ENCODE measurements at places on chromosomes 11 and 22. TPM values are rescaled to one million over a fixed set of nuclear protein-coding genes. Genes with fewer than 3 reads are reported as not detected.

DNA sequence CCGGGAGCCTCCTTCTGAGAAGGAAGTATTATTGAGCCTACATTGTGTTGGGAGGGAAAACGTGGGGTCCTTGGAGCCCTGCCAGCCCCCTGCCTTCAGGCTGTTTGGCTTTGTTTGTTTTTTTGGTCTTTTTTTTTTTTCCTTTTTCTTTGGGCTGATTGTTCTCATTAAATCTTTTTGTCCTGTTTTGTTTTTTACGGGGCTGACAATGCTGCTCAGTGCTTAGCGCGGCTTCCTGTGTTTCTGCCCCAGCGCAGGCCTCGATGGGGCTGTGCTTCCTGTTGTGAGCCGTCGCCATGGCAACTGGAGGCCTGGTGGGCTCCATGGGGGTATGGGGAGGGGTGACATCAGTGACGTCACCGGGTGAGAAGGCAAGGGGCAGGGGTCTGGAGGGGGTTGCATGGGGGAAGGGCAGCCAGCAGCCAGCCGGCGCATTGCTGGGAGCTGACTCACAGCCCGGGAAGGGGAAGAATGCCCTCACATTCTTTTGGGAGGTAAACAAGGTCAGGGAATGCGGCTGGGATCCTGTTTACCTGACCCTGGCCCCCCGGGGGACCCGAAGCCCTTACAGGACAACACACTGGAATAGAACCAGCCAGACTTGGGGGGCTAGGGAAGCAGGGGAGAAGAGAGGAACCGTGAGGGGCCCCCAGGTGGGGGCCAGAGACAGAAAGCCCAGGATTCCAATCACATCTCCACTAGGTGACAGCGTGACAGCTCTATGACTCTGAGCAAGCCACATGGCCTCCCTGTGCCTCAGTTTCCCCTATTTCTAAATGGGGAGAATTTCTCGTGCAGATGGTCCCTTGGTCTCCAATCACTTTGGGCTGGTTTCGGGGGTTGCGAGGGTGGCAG, 22.2 kb upstream of the CBX7 start:
- peak; percentile 88 for DNase-seq

- no peak for DNase-seq
Measured at GRCh38 chr22:39510529-39511149, 8.5 kb downstream of the MIEF1 start.

Gene SHISAL1
- not detected for polyA plus RNA-seq

GRCh38 chr11:133520707-133521106, 11.6 kb downstream of the OPCML start:
- no peak for DNase-seq

Gene APOC3
- not detected for polyA plus RNA-seq

Gene GRM5
- not detected for polyA plus RNA-seq

Gene OR2AG1
- not detected for polyA plus RNA-seq

DNA sequence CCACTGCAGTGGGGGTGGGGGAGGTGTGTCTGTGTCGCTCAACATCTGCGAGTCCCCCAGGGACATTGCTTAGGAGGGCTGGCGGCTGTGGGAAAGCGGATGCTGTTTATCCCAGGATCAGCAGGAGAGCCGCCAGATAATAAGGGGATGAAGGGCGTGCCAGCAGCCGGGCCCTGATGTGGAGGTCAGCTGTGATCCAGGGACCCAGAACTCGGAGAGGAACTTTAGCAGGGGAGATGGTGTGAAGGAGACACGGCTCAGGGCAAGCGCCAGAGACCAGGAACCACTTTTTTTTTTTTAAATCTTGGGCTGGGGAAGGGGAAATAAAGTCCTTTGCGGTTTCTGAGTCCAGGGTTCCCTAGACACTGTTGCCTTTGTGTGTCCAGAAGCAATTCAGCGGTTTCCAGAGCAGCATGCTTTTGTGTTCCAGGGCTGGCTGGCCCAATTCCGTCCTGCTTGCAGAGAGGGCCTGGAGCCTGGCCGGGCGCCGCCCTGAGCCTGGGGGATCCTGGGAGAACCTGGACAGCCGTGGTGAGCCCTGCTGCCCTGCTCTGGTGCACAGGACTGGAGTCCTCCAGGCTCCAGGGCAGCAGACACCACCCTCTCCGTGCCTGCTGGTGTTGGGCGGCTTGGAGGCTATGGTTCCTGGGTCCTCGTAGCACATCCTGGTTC, at the start of gene GRAMD4:
Gene GRAMD4, plus strand, starts transcription at position 557 of the 672 bp plus-strand sequence. CDS start 6,414 bp downstream, outside the sequence.
- no peak for DNase-seq

GRCh38 chr22:46339956-46340355, 4.4 kb downstream of the TRMU start:
- no peak for DNase-seq

GRCh38 chr11:108881131-108881530, 216.3 kb downstream of the DDX10 start:
- no peak for DNase-seq

GRCh38 chr22:25746012-25746373, 4.0 kb downstream of the MYO18B start:
- DNase-seq: no peak

DNA sequence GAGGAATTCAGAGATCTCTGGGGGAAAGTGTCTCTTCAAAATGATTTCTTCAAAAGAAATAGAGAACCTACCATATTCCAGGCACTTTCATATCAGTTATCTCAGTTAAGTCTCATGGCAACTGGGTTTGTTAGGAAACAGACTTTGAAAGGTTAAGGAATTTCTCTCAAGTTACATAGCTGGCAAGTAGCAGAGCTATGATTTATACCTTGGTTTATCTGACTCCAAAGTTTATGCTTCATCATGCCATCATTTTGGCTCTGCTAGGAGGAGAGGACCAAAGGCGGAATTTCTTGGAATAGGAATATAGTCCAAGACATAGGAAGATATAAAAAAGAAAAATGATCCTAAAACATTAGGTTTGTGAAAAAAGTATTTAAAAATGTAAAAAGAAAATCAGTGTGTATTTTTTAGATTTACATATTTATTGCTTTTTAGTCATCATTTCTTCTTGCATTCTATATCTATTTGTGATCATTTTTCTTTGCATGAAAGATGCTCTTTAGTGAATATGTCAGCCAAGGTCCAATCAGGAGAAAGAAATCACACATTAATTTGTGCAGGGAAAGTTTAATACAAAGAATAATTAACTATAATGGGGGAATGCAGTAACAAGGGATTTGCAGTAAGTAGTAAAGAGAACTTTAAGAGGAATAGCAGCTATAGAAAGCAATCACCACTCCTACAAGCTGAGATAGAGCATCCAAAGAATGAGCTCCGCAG, 199.1 kb upstream of the ZBED5 start:
- no peak for DNase-seq

Gene LRRC55
- polyA plus RNA-seq: not detected

Gene MMP12
- not detected for polyA plus RNA-seq

GRCh38 chr22:49097966-49098365, 729.7 kb downstream of the BRD1 start:
- DNase-seq: no peak

DNA sequence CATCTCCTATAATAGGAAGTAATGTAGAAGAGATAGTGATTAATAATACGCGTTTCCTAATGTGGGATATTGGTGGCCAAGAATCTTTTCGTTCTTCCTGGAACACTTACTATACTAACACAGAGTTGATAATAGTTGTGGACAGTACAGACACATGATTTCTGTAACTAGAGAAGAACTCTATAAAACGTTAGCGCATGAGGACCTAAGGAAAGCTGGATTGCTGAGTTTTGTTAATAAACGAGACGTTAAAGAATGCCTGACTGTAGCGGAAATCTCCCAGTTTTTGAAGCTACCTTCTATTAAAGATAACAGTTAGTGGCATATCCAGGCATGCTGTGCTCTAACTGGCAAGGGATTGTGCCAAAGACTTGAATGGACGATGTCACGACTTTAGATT, 83.3 kb downstream of the GGT1 start:
- DNase-seq: no peak

DNA sequence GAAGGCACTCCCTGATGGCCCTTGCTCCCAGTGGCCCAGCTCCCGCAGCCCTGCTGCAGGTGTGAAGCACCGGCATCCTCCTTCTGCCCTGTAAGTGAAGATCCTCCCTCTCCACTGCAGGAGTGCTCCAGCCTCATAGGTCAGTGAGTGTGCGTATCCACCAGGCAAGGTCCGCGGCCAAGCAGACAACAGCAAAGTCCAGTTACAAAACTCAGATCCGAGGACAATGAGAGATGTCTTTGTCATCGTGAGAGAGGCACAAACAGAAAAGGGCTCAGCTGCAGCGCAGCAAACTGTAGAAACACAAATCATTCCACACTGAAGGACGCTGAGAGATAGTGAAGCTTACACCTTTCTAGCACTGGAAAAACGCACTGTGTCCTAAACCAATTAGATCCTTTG, 46.1 kb downstream of the MYH9 start:
- no peak for DNase-seq

Gene SPON1
- 1.1 TPM for polyA plus RNA-seq

GRCh38 chr11:92087725-92088537, 136.7 kb upstream of the FAT3 start:
- DNase-seq: no peak

GRCh38 chr22:20272700-20273099, 4.6 kb upstream of the RTN4R start:
- DNase-seq: no peak

Gene UCP2
- 2,060 TPM for polyA plus RNA-seq

Gene MPZL2
- 1.5 TPM for polyA plus RNA-seq

DNA sequence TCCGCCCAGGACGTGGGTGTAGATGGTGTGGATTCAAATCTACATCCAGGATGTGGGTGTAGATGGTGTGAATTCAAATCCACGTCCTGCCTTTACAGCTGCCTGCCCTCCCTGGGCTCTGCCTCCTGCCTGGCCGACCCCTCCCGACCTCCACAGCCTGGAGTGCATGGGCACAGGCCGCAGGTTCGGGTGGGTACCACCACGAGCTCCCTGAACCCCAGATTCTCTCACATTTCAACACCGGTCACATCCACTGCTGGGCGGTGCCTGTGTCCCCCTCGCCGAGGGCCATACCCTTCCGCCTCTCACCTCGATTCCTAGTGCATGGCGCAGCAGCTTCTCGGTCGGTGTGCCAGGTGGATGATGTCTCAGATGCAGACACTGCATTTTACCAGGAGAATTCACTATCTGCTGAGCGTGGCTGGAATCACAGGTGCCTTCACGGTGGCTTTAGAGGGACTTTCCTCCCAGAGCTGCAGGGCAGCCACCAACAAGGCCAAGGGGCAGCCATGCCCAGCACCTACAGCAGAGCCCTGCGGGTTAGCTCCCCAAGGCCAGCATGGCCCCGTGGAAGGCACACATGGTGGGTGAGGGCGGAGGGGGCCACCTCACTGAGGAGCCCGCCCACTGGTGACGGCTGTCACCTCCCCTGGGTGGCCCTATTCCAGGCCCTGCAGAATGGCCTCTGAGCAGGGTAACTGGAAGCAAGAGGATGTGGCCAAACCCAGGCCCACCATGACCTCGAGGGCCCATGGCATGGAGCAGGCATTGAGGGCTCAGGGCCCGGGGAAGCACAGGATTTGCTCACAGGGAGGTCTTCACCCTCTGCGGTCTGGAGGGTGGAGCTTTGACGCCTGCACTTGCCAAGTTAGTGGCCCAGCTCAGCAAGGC, 638.5 kb downstream of the TBC1D22A start:
- DNase-seq: no peak

GRCh38 chr11:64299847-64300648, at the start of gene CATSPERZ:
Gene CATSPERZ, plus strand, starts transcription at chr11:64300358. Its CDS starts 53 bp downstream, at chr11:64300411.
- no peak for DNase-seq

DNA sequence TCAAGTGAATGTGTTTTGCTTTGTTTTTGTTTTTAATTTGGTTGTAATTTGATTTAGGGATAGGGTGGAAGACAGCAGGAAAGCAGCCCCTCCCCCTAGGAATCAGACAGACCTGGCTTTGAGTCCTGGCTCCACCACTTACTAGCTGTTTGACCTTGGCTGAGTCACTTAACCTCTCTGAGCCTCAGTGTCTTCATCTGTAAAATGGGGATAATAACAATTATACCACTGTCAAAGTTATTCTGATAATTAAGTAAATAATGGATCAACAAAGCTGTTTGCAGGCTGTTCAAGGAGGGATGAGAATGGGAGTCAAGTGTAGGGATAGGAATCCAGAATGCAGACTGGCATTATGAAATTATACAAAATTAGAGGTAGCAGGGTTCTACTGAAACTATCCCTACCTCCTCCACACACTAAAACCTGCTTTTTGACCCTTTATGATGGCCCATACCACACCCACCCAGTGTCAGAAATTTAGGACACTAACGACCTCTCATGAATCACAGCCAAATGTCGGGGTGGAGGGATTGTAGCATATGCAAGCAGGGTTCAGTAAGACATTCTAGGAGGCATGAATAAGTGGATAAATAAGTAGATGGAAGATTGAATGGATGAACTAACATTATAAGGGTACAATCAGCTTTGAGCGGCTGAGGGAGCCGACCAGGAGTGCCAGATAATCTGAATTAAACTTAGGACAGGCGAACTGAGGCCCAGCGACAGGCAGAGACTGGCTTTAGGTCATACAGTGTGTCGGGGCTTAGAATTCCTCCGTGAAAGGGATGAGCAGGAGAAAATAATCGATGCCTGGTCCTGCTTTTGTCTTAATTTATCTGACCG, 974 bp downstream of the ANAPC15 start:
- no peak for DNase-seq

Gene MIOX
- polyA plus RNA-seq: not detected

Gene SLC22A6
- polyA plus RNA-seq: not detected

Gene C11orf91
- polyA plus RNA-seq: not detected

- no peak for DNase-seq
Measured at GRCh38 chr22:39513791-39514190, 6.6 kb upstream of the ATF4 start.

DNA sequence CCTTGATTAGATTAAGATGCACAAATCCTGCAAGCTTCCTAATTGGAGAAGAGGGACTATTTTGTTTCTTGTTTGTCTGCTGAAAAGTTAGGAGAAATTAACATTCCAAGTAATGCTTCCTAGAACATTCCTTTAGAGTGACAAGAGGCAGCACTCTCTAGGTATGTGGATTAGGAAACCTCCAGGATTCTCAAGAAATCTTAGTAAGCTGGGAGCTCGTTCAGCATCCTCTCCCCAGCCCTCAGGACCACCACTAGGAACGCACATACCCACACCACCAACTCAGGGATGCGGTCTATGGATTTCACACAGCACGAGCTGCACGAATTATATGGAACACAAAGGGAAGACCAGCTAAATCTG, 52.9 kb downstream of the NCAPD3 start:
- DNase-seq: no peak

Gene TREH
- polyA plus RNA-seq: not detected
